ENCODE measurements at places on chromosomes 12 and 14. TPM values are rescaled to one million over a fixed set of nuclear protein-coding genes. Genes with fewer than 3 reads are reported as not detected.

Gene KRT75
- 0.07 TPM for total RNA-seq

- no peak for DNase-seq
Observed at GRCh38 chr14:99593971-99594841, 9.8 kb downstream of the CCDC85C start.

GRCh38 chr12:109775172-109775881 is 57.9 kb downstream of the TRPV4 start:
- DNase-seq = peak; percentile 59

GRCh38 chr12:22459838-22460490 is 84.4 kb downstream of the C2CD5 start:
- DNase-seq = peak; percentile 30

DNA sequence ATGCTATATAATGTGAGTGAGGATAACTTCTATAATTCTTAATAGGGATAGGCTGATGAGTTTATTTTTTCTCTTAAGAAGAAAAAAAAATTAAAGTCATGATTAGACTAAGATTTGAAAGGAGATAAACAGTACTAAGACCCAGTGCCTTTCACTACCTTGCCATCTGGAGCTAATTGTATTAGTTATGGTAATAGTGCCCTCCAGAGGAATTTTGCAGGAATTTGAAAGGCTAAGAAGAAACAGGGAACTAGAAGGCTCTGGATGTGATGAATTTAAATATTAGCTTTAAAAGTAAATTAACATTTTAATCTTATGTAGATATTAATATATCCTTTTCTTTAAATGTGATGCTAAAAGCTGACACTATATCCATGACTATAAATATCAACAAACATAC is 36.6 kb upstream of the PIK3C2G start:
- DNase-seq = peak; percentile 36

GRCh38 chr14:29205658-29206057 is 439.1 kb downstream of the FOXG1 start:
- DNase-seq = no peak

All from A172 (cell line).